Stimulated activated CD8-positive, alpha-beta memory T cell treated with anti-CD3 and anti-CD28 coated beads, Interleukin-4, amount 100 ng/mL, for 4 hours (primary cell): ENCODE measurements at places on chromosomes 6 and 20.

DNA sequence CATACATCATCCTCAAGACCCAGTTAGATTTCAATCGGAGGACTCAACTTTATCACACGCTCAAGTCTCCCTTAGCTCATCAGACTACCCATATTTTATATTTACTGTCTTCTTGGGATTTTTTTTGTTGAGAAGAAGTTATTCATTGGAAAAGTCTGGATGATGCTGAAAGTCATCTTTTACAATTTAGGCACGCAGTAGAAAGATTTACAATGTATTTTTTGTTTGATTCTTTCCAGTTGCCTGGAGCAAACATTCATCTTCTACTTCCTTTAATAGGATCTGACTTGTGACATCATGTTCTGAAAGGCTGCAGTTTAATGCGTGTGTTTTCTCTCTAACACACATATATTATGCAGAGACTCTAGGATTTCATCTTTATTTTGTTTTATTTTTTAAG lies 235.7 kb downstream of the DOK5 start:
- DNase-seq, result no peak

GRCh38 chr20:9072861-9073500 lies 4.1 kb downstream of the PLCB4 start:
- no peak for DNase-seq

- DNase-seq, result no peak
Measured at GRCh38 chr6:55853008-55854001, 22.1 kb downstream of the BMP5 start.

- DNase-seq, result no peak
Measured at GRCh38 chr20:10626896-10627295, 46.9 kb downstream of the JAG1 start.

DNA sequence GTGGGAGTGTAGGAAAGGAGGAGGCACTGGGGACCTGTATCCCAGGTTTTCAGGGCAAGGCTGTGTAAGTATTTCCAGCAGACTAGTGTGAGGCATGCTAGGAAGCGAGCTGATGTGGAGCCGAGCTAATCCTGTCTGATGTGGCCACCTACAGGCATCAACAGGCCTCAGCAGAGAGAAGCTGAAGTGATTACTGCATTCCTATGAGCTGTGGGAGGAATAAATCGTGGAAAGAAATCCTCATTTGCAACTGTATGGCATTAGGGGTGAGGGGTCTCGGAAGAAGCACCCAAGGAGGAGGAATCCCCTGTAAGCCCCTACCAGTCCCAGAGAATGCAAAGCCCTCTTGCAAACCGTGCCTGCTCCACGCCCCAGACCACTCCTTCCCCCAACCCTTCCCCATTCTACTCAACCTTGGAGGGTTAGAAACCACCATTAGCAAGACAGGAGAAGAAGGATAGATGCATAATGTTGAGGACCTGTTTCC lies 41.6 kb downstream of the C6orf15 start:
- no peak for DNase-seq

- DNase-seq, result no peak
Measured at GRCh38 chr6:104402572-104402971, 457.1 kb downstream of the HACE1 start.

DNA sequence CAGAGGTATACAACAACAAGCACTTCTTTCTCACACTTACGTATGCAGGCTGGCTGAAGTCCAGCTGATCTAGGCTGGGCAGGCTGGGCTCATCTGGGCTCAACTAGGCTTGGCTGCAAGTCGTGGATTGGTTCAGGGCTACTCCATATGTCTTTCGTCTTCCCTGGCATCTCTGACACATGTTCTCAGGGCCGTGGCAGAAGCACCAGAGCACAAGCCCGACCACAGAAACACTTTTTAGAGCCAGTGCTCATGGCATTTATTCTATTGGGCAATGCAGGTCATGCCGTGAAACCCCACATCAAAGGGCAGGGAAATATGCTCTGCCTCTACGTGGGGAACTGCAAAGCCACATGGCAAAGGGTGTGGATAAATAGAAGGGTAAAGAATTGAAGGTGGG lies 93.8 kb downstream of the RIN2 start:
- DNase-seq, result no peak
